ENCODE measurements at places on chromosomes 7 and 10. TPM values are rescaled to one million over a fixed set of nuclear protein-coding genes. Genes with fewer than 3 reads are reported as not detected.

GRCh38 chr10:100021322-100021721, 11.6 kb upstream of the DNMBP start:
- DNase-seq: no peak

- DNase-seq: no peak
Measured at GRCh38 chr7:151435971-151436370, 4.0 kb downstream of the CRYGN start.

DNA sequence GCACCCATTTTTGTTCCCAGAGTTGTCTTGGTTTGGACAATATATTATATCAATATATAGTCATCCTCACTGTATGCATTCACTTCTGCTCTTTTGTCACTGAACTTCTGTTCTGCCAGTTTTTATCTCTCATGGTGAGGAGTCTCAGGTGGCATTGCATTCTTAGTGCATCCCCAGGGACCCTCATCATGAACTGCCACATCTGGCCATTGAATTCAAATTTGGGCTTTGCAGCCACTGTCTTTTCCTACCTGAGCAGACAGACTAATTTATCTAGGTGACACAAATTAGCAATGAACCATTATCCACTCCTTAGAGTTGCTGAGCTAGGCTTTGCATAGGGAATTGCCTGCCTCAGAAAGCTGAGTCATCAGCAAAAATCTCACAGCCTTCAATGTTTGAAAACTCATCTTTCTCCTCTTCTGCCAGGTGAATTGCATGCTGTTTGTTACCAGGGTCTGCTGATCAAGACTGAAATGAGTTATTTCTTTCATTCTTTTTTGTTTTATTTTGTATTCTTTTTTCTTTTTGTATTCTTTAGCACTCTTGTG, 316.8 kb upstream of the MTPN start:
- no peak for DNase-seq

- no peak for DNase-seq
Measured at GRCh38 chr7:2964208-2964607, 79.5 kb downstream of the CARD11 start.

GRCh38 chr10:4809156-4809555, 16.9 kb upstream of the AKR1E2 start:
- DNase-seq: no peak

DNA sequence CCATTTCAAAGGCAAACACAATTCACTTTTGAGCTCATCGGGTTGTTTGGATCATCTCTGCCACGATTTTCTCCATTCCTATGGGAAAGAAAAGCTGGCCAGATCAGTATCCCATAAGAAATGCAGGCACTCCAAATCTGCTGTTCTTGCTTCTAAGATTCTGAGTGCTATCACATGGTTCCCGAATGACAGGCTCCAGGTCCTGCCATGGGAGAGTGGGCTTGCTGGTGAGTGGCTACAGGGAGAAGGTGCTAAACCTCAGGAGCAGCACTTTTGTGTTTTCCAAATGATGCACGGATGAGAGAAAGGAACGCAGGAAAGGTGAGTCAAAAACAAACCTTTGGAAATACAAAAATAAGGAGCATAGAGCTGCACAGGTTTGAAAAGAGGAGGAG, 32.1 kb downstream of the MTURN start:
- no peak for DNase-seq

GRCh38 chr7:39383136-39383535, 183.1 kb upstream of the YAE1 start:
- DNase-seq: no peak

- peak; percentile 89 for DNase-seq
Measured at GRCh38 chr7:151087245-151088018, 1.2 kb downstream of the AGAP3 start.

DNA sequence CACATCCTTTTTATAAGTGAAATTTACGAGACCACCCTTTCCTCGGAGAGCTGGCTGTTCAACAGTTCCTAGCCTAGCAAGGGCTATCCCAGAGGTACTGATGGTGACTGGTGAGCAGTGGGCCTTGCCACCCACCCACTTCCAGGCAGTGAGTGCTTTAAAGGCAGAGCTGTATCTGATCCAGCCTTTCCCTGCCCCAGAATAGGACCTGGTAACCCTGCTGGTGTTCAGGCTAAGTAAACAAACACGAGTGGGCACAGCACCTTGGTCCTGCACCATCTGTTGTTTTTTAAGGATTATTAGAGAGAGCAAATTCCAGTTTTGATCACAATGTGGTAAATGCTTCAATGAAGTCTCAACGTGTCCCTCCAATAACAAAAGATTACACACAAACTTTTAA, 75.7 kb downstream of the COBL start:
- no peak for DNase-seq

GRCh38 chr7:94975336-94975735, 67.9 kb downstream of the PPP1R9A start:
- DNase-seq: no peak

GRCh38 chr7:139853506-139854123, 24.6 kb downstream of the TBXAS1 start:
- DNase-seq: no peak

TFEC gene
- 14.4 TPM for total RNA-seq

SPDYE11 gene
- total RNA-seq: not detected

UCN3 gene
- total RNA-seq: not detected

COL13A1 gene
- total RNA-seq: 5.2 TPM

MYPN gene
- total RNA-seq: 0.06 TPM

TAS2R5 gene
- total RNA-seq: 2.5 TPM

WIPF3 gene
- 4.5 TPM for total RNA-seq

RBP4 gene
- 77.4 TPM for total RNA-seq
